Hematopoietic multipotent progenitor cell treated with erythropoietin and hydrocortisone succinate and interleukin-3 and kit ligand, for 6 days (in vitro differentiated cells): ENCODE measurements at places on chromosomes 13 and 19.

DNA sequence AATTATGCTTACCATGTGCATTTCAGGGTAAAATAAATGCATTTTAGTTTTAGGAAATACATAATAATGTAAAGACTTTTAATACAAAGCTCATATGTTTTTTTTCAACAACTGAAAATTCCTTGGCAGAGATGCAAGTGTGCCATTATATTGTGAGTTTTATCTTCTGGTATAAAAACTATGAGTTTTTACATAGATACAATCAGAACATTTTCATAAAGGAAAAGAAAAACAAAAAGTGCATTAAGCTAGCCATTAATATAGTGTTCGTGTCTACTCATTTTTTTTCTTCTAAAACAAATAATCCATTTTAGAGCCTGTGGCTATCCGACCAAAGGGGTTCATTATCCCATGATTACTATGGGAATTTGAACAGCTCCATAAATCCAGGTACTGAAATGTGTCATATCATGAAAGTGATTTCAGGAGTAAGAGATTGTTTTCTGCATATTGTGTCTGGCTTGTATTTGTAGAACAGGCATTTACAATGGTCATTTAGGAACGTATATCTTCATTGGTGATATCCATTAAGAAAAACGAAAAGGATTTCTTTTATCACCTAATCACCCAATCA lies 236.9 kb upstream of the SLC10A2 start:
- DNase-seq, result no peak

- DNase-seq, result no peak
Measured at GRCh38 chr13:79360095-79360494, 46.0 kb downstream of the RBM26 start.

DNA sequence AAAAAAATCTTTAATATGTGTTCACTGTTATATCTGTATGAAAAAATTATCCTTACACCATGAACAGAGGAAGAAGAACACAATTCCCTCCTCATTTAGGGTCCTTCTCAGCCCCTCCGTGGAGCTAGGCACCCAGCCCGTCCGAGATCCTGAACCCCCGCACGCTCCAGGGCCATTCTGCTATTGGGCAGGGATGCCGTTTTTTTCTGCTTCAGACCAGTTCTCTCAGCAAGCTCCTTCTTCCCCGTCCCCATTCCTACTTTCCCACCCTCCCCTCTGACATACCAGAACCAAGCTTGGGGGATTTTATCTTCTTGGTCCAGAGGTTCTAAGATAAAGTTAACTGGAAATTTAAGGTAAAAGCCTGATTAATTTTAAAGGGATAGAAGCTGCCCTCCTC lies 36.2 kb downstream of the ATP12A start:
- no peak for DNase-seq

DNA sequence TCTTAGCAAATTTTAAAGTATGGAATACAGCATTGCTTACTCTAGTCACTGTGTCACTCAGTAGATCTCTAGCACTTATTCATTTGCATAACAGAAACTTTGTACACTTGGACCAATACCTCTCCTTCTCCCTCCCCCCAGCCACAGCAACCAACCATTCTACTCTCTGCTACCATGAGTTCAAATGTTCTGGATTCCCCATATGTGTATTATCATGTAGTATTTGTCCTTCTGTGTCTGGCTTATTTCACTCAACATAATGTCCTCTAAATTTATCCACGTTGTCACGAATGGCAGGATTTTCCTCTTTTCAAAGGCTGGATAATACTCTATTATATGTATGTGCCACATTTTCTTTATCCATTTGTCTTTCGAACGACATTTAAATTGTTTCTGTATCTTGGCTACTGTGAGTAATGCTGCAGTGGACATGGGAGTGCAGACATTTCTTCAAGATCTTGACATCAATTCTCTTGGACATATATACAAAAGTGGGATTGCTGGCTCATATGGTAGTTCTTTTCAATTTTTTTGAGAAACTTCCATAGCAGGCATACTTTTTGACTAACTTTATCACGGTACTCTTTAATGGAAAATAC lies 184.5 kb upstream of the SOX21 start:
- no peak for DNase-seq

DNA sequence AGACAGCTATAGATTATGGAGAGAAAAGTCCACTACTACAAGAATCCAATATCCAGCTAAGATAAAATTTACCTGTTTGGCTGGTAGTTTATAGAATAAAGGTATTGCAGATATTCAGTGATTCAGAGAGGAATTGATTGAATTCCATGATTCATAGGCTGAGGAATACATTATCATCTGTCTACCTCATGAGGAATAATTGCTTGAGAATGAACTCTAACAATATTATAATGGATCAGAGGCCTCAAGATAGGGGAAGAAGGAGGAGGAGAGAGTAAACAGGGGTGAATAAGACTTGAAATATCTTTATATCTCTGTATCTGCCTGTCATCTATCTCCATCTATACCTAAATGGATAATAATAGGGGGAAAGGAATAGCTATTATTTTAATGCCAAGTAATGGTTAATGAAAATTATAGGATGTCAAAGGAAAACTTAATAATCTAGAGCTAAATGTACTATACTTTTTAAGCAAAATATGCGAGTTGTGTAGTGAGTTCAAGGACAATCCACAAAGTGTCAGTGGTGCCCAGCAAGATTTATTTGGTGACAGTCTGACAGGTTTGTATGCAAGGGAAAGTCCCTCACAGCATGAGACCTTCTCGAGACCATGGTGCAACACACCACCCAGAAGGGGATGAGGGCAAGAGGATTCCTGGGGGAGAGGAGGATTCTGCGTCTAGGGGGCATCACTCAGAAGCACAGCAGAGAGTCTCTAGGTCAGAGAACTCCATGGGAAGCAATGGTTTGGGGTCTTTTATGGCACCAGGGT lies 224.5 kb downstream of the GPC5 start:
- no peak for DNase-seq

DNA sequence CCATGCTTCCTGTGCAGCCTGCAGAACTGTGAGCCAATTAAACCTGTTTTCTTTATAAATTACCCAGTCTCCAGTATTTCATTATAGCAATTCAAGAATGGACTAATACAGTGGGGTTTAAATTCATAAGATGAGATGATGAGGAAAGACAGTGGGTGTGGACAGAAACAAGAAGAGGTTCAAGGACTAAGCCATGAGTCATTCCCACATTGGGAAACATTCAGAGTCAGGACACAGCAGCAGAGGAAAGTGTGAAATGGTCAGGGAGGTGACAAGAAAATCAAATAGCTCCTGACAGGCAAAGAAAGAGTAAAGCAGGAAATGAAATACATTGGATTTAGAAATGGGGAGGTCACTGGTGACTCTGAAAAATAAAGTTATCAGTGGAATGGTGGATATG lies 9.1 kb downstream of the ZNF841 start:
- DNase-seq, result no peak

DNA sequence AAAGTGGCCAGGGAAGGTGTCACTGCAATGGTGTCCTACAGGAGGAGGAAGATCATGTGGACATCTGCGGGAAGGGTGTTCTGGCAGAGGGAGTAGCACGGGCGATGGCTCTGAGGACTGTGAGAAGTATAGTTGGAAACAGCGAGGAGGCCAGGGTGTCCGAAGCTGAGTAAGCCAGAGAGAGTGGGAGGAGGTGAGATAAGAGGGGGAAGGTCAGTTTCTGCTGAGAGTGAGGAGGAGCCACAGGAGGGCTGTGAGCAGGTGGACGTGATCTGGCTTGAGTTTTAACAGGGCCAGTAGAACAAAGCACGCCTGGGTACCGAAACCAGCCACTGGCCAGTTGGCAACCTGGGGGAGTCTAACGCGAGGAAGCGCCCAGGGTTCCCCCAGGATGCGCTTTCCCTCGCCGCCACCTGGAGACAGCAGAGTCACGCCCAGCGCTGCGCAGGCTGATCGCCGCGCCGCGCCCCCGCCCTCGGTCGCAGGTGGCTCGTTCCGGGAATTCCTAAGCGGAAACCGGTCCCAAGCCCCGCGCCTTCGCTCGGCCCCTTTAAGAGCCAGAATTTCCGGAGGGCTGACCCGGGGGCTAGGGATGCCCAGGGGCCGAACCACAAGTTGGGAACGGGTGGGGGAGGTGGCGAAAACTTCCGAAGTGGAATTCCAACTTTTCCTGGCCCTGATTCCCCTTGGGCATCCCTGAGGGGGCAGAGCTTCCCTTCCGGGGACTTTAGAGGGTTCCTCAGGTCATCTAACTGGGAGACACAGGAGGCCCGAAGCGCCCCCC lies 1.1 kb upstream of the LSR start:
- DNase-seq, result no peak

- DNase-seq, result no peak
Measured at GRCh38 chr19:39307822-39308530, 11.8 kb downstream of the IFNL1 start.

GRCh38 chr13:45807520-45808099 lies 43.9 kb downstream of the SIAH3 start:
- peak; percentile 64 for DNase-seq

DNA sequence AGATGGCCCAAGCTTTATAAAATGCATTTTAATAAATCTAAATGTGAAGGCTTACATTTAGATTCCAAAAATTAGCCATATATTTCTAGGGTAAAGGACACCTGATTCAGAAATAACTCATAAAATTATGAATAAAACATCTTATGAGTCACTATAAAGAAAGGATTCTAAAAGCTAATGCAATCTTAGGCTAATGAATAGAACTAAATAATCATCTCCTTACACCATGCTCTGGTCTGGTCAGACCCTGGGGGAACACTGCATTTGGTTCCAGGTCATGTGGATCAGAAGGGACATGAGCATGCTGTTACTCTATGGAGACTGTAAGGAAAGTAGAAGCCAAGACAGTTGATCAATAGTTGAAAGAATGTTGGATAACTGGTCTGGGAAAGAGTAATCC lies 370.4 kb downstream of the NDFIP2 start:
- no peak for DNase-seq

GRCh38 chr13:76667551-76667950 lies 218.7 kb downstream of the KCTD12 start:
- DNase-seq, result peak; percentile 63

DNA sequence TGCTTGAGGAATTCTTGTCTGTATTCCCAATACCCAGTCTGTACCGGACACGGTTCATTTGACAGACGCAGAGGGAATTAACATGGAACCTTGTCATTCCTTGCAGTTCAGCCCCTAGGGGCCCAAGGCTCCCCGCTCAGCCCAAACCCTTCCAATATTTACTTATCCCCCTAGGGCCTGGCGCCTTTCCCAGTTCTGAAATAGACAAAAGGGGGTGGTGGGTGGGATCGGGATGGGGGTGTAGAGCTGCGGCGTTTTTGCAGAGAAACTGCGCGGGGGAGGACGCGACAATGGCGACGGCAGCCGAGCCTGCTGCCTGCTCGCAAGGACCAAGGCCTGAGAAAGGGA lies 583 bp downstream of the AKAP8L start:
- DNase-seq, result peak; percentile 40

GRCh38 chr13:106331116-106331515 lies 204.3 kb downstream of the EFNB2 start:
- DNase-seq, result no peak

GRCh38 chr13:106610486-106610885 lies 42.5 kb upstream of the ARGLU1 start:
- no peak for DNase-seq

DNA sequence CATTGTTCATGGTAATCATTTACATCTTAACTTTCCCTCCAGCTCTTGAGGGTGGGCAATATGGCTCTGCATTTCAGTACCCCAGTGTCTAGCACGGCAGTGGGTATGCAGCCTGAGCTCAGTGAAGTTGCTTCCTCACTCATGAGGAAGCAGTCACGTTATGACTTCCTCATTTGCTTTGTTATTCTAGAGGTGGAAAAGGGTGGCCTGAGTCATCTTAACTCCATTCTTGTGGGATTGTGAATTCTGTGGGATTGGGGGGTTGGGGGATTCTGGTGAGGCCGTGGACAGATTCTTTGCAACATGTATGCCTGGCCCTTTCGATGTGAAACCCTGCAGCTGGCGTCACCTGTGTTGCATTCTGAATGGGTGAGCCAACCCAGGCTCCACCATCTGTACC lies 406.7 kb upstream of the ZNF507 start:
- peak; percentile 14 for DNase-seq

GRCh38 chr13:110323172-110323891 lies 16.2 kb downstream of the COL4A2 start:
- no peak for DNase-seq

DNA sequence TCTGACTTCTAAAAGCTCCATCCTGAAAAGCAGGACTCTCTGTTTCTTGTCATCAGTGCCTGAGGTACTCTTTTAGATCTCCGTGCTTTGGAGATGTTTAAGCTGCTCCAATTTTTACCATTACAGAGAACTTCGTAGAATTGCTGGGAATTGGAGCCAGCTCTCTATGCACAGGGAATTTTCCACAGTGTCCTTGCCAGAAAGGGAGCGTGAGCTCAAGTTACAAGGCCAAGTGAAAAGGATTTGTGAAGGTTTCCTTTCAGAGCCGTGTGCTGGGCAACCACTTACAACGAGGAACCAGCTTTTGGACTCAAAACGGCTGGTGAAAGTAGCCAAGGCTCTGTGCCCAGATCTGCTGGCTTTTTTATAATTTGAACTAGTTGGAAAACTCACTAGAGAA lies 82.6 kb downstream of the NUFIP1 start:
- DNase-seq, result no peak

DNA sequence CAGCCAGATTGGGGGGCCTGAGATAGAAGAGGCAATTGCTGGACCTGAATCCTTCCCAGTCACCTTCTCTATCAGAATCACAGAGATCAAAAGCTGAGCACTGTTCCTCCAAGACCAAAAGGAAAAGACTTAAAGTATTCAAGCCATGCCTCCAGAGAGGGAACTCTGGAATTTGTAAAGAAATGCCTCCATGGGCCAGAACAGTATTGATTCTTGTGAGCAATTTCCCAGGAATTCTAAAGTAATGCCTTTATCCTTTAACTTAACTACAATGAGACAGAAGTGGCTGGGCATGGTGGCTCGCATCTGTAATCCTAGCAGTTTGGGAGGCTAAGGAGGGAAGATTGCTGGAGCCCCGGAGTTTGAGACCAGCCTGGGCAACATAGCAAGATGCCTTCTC lies 148.8 kb downstream of the FLT1 start:
- DNase-seq, result no peak

GRCh38 chr13:59478908-59479307 lies 684.8 kb downstream of the DIAPH3 start:
- no peak for DNase-seq

DNA sequence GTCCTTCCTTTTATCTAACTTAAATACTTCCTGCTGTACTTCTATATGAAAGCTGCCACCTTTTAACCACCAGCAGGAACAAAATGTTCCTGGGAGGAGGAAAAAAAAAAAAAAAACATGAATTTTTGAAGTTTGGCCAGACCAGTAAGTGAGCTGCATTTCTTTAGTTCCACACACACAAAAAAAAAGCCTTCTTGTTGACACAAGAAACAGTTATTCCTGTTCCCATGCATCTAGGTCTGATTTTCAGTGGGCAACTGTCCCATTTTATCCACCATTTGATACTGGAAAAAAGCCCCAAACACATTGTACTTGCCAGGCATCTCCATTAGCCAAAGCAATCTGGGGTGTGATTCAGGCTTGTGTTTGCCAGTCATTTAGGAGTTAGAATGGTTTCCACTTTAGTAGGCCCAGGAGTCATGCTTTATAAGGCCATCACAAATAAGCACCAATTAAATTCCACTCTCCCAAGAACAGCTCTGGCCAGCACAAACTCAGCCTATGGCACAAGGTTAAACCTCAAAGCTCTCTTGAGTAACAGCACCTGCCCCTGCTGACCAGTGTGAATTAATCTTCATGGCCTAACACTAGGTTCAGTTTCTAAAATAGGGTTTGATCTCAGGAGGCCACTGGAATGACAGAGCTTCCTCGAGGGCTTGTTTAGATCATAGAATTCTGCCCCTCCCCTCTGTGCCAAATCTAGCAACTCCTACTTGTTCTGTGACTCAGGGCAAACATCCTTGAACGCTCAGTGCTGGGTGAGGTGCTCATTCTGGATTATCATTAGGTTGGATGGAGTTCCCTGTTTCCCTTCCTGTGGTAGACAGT lies 67.1 kb downstream of the NUFIP1 start:
- DNase-seq, result no peak
